A673 (cell line): ENCODE measurements at places on chromosomes 2 and 18. TPM values are rescaled to one million over a fixed set of nuclear protein-coding genes. Genes with fewer than 3 reads are reported as not detected.

- H3K4me1 ChIP-seq: no peaks in the 10 kb centered on the region
- H3K36me3 ChIP-seq: no peaks in the 10 kb centered on the region
- H3K27ac ChIP-seq: no peak overlapping the region
- no peak for DNase-seq
- no peak overlapping the region for H3K4me3 ChIP-seq
Observed at GRCh38 chr2:127661072-127661649, 14.2 kb downstream of the LIMS2 start.

Gene POLR1B
- 53.9 and 70.0 TPM in 2 replicates for total RNA-seq

- no peaks in the 10 kb centered on the region for H3K36me3 ChIP-seq
- DNase-seq: no peak
- H3K27me3 ChIP-seq: no peaks in the 10 kb centered on the region
- no peaks in the 10 kb centered on the region for H3K4me1 ChIP-seq
- no peak overlapping the region for H3K4me3 ChIP-seq
Observed at GRCh38 chr2:209642146-209642820, 129.3 kb upstream of the UNC80 start.

Gene BOD1L2
- total RNA-seq: not detected in 2 replicates
